ENCODE measurements at places on chromosomes 3 and 15.

GRCh38 chr3:9157651-9158362 lies 91.6 kb downstream of the SRGAP3 start:
- no peak for DNase-seq

GRCh38 chr3:34882764-34883163 lies 756.6 kb upstream of the ARPP21 start:
- DNase-seq, result no peak

- DNase-seq, result no peak
Measured at GRCh38 chr3:146313746-146314111, 62.8 kb upstream of the PLSCR4 start.

GRCh38 chr3:42884324-42884723 lies 8.6 kb upstream of the CYP8B1 start:
- DNase-seq, result no peak

DNA sequence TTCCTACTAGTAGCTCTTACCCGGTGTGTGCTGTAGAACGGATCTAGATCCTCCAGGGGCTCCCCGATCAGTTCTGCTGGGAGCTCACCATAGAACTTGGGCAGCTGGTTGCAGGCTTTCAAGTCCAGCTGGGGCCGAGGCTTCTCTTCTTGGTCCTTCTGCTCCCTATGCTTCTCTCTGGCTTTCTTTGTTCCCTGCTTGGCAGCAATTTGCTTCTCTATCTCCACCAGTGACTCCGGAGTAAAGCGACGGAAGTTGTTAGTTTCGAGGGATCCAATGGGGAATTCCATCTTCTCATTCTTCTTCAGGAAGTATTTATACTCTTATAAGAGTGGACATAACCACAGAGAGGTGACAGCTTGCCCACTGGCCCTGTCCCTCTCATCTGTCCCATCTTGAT lies 22.3 kb downstream of the SCN10A start:
- no peak for DNase-seq
